ENCODE measurements at places on chromosomes 7 and 10.

- no peak for DNase-seq
These were observed 97.1 kb downstream of the VOPP1 start for GRCh38 chr7:55474944-55475854.

GRCh38 chr7:31873816-31874597 lies 187.0 kb downstream of the PPP1R17 start:
- DNase-seq = no peak

GRCh38 chr7:26091933-26092332 lies 60.1 kb upstream of the NFE2L3 start:
- DNase-seq = no peak

DNA sequence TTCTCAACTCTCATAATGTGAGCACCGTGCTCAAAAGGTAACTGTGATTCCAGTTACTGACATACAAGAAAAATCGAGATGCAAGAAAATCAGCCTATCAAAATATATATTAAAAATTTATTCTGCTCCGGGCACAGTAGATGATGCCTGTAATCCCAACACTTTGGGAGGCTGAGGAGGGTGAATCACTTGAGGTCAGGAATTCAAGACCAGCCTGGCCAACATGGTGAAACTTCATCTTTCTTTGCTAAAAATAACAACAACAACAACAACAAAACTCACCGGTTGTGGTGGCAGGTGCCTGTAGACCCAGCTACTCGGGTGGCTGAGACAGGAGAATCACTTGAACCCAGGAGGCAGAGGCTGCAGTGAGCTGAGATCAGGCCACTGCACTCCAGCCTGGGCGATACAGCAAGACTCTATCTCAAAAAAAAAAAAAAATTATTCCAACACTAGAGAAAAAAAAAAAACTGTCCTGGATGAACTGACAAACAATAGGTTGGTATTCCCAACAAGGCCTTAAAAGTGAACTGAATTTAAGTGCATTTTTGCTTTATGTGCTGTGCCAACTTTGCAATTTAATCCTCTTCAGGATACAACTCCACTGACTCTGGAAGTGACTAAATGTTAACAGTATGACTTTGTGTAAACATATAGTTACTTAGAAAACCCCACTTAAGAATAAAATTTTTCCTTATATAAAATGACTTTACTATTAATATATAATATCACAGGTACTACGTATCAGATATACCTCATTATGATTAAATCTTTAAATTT lies 51.1 kb downstream of the JMJD1C start:
- DNase-seq = no peak

- DNase-seq = no peak
These were observed 84.5 kb upstream of the IL6 start for GRCh38 chr7:22642454-22642853.

DNA sequence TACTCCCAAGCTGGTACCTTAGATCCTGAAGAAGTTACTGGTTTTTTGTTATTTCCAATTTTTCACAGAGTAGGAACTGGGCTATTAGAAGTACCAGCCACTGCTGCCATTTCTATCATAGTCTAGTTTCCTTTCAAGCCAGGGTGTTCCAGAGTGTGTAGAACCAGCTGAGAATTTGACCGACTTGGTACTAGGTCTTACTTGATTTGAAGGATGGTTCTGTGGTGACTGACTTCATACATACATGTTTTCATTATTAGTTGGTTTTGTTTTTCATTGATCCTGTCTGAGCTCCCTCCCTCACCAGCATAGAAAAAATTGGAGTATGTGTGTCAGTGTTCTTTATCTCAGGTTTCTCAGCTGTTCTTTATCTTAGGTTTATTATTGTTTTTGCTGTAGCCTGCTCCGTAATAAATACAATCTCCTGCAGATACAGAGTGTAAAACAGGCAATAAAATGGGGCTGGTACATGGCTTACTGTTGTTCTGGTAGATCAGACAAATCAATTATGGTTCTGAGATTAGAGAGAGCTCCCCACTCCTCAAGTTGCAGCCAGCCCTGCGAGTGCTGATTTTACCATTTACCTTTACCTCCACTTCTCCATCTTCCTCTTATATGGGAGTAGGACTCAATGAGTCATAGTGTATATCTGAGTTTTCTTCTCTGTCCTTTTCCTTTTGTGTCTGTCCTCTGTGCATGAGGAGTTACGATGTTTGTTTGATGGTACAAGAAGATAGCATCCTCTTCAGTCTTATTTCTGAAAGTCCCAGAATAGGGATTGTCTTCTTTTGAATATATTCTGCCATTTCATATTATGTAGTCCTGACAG lies 122.6 kb downstream of the LRRC4 start:
- DNase-seq = no peak

GRCh38 chr10:89633484-89633883 lies 11.6 kb downstream of the PANK1 start:
- no peak for DNase-seq

Measured in activated CD4-positive, alpha-beta T cell treated with anti-CD3 and anti-CD28 coated beads for 24 hours (primary cell).